ENCODE measurements at places on chromosomes 7 and 10. TPM values are rescaled to one million over a fixed set of nuclear protein-coding genes. Genes with fewer than 3 reads are reported as not detected.

LIPF gene
- total RNA-seq, result not detected

MPP7 gene
- total RNA-seq, result 0.86 TPM

NOS3 gene
- total RNA-seq, result 67.6 TPM

LAMB4 gene
- total RNA-seq, result 1.3 TPM

LIPN gene
- not detected for total RNA-seq

ECD gene
- total RNA-seq, result 53.2 TPM

LEP gene
- total RNA-seq, result not detected

COL1A2 gene
- 29.0 TPM for total RNA-seq

PFKFB3 gene
- 36.9 TPM for total RNA-seq

ZNF775 gene
- 4.8 TPM for total RNA-seq

STEAP2 gene
- 2.3 TPM for total RNA-seq

NRP1 gene
- 219 TPM for total RNA-seq

MARVELD1 gene
- 54.4 TPM for total RNA-seq

ATP5F1C gene
- 276 TPM for total RNA-seq

CARD11 gene
- 3.5 TPM for total RNA-seq

LRIT1 gene
- total RNA-seq, result not detected

RASSF4 gene
- total RNA-seq, result 10.8 TPM

CYP2C18 gene
- not detected for total RNA-seq

CYP3A5 gene
- not detected for total RNA-seq

UTF1 gene
- not detected for total RNA-seq

ACTR3C gene
- 0.67 TPM for total RNA-seq

ETV1 gene
- 15.1 TPM for total RNA-seq

PON3 gene
- total RNA-seq, result 0.19 TPM

RINT1 gene
- 17.3 TPM for total RNA-seq

SFTPA1 gene
- not detected for total RNA-seq

CPEB3 gene
- total RNA-seq, result 1.8 TPM

HECW1 gene
- total RNA-seq, result not detected

MINDY3 gene
- total RNA-seq, result 28.4 TPM

ZNF853 gene
- total RNA-seq, result 0.65 TPM

MYL7 gene
- total RNA-seq, result not detected

EEF1AKMT2 gene
- 19.8 TPM for total RNA-seq

GIMAP6 gene
- 171 TPM for total RNA-seq

NAT16 gene
- total RNA-seq, result not detected

UNCX gene
- not detected for total RNA-seq

ADCYAP1R1 gene
- 0.19 TPM for total RNA-seq

GNAI1 gene
- total RNA-seq, result 22.5 TPM

CACNA2D1 gene
- 31.0 TPM for total RNA-seq

PNLIPRP1 gene
- total RNA-seq, result not detected

ATXN7L1 gene
- total RNA-seq, result 7.5 TPM

OPN1SW gene
- total RNA-seq, result not detected

TAC1 gene
- total RNA-seq, result not detected

TAS2R3 gene
- total RNA-seq, result 0.98 TPM

FKBP9 gene
- total RNA-seq, result 183 TPM

STRIP2 gene
- total RNA-seq, result 4.9 TPM

SUGCT gene
- 1.4 TPM for total RNA-seq
